ENCODE measurements at places on chromosomes 16 and 17.

DNA sequence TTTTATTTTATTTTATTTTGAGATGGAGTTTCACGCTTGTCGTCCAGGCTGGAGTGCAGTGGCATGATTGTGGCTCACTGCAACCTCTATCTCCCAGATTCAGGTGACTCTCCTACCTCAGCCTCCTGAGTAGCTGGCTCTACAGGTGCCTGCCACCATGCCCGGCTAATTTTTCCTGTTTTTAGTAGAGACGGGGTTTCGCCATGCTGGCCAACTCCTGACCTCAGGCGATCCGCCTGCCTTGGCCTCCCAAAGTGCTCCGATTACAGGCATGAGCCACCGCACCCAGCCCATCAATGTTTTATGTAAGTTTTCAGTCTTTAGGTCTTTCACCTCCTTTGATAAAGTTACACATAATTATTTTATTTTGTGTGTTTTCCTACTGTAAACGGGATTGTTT, 154.6 kb downstream of the COPRS start:
- DNase-seq, result no peak

GRCh38 chr16:2977440-2977839, 2.8 kb downstream of the PKMYT1 start:
- DNase-seq, result no peak

- no peak for DNase-seq
These were observed 71.7 kb upstream of the BRD7 start for GRCh38 chr16:50440531-50440930.

GRCh38 chr17:74345433-74346241, 16.0 kb downstream of the BTBD17 start:
- no peak for DNase-seq

- DNase-seq, result no peak
These were observed 555.5 kb downstream of the WWOX start for GRCh38 chr16:78654929-78655328.

DNA sequence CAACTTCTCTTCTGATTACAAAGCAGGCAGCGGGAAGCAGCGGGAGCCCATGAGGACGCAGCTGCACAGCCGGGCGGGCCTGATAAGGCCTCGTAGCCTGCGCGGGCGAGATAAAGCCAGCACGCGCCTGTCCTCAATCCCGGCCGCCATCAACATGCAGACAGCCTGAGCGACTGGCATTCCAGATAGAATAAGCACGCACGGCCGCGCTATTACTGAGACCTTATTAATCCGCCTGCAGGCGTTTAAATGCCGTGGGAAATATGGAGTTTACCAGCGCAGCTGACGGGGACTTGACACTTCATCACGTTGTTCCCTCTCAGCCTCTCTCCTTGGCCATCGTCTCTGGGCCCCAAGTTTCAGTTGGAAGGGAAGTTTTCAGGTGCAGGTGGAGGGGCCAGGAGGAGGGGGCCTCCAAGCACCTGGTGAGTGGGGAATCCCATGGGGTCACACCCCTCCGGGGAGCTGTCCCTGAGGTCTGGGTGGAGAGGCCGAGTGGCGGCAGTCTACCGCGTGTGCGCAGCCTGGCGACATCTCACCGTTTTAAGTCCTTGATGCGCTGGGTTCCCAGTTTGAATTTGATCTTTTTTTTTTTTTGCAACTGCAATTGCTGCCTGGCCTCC, 27.3 kb upstream of the CBFA2T3 start:
- DNase-seq, result no peak

- DNase-seq, result no peak
These were observed 334.1 kb upstream of the XYLT1 start for GRCh38 chr16:17804857-17805256.

DNA sequence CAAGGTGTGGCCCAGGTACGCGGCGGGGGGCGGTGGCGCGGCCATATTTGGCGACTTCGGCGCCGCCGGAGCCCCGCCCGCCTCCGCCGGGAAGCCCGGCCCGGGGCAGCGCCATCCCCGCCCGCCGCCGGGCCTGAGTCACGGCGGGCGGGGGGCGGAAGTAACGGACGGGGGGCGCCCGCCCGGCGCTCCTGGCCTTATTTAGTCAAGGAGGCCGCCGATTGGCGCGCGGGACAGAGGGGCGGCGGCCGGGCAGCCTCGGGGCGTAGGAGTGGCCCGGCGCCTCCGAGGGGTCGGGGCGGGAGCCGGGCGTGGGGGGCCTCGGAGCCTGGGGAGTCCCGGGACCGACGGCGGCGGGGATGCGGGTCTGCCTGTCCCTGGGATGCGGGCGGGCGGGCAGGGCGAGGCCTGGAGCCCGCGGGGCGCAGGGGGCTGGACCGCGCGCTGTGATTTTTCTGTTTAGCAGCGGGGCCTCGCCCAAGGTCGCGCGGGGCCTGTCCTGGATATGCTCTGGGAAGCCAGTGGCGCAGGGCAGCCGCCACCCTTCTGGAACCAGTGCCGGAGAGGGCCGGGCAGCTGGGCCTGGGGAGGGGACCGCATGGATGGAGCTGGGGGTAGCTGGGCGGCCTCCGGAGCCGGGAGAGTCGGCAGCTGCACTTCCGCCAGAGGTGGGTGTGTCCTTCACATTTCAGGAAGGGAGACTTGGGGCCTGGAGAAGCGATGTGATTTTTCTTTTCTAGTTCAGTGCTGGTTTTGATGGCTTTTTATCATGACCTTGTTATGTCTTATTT, 2.3 kb upstream of the ACTG1 start:
- DNase-seq, result no peak

GRCh38 chr17:12077773-12078172, 57.1 kb downstream of the MAP2K4 start:
- no peak for DNase-seq

DNA sequence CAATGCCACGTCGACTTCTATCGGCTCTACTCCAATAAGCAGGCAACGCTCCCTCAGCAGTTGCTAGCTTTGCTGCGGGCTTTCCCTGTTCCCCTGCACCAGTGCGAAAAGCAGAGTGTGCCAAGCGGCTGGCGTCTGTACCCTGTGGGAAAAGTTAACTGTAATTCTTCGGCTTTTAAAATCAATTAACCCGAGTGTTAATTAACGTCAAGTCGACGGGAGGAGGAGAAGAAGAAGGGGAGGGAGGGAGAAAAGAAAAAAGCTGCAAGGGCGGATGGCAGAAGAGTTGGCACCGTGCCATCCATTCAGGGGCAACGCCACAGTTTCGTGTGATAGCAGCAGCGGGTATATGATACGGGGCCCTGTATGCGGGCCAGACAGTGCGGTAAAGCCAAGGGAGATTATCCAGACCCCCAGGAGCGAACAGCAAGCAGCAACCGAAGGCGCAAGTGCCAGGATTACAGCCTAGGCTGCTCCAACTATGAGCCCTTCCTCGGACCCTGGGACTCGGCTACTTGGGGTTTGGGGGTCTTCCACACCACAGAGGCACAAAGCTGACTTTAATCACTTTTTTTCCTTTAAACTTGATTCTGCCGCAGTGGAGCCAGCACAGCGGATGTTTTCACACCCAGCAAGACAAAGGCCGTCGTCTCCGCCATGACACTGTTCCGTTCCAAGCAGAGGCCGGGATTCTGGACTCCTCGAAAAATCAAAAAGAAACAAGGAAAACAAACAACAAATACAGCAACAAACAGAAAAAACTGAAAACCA, 253.8 kb upstream of the PMFBP1 start:
- DNase-seq, result no peak

DNA sequence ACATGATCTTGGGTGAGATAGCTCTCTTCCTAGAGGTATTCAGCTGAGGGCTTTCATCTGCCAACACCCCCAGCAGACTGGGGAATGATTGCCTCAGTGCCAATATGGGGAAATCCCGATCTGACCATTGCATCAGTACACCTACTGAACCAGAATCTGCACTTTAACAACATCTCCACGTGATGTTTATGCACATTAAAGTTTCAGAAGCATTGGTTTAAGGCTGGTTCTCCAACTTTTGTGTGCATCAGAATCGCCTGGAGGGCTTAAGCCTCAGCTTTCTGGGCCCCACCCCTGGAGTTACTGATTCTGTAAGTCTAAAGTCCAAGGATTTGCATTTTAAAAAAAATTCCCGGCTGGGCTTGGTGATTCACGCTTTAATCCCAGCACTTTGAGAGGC, 123.6 kb upstream of the MED13 start:
- DNase-seq, result no peak

GRCh38 chr17:58311429-58311894, 17.1 kb downstream of the TSPOAP1 start:
- DNase-seq, result no peak
